ENCODE measurements at places on chromosomes 13 and 19. TPM values are rescaled to one million over a fixed set of nuclear protein-coding genes. Genes with fewer than 3 reads are reported as not detected.

DNA sequence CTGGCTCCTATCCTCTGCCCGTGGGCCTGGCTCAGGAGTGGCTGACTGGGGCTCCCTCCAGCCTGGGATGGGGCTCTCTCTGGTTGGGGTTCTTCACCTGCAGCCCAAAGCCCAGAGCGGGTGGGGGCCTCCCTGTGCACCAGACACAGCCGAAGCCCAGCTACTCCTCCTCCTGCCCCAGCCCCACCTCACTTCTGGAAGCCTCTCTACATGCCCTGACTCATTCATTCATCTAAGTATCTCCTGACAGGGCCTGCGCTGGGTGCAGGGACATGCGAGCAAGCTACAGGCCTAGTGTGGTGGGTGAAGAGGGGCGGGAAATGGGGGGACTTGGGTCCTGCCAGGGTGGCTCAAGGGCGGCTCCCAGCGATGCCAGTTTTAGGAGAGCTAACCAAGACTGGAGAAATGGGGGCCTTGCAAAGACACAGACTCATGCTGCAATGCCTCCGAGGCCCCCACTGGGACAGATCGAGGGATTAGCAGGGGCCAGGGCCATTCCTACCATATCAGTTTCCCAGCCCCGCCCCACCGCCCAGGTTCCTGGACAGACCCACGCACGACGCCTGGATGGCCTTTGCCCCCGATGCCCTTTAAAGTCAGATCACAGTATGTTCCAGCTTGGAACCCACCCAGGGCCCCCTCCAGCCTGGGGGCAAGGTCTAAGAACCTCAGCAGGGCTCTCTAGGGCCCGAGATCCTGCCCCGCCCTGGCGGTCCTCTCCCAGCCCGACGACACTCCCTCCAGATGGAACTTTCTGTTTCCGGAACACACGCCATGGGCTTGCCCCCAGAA lies 12.6 kb downstream of the LSM4 start:
- DNase-seq: no peak

- no peak for DNase-seq
These were observed 23.0 kb upstream of the OLFM4 start for GRCh38 chr13:53005626-53006025.

Gene ERICH6B
- total RNA-seq: not detected

- no peak for DNase-seq
These were observed 153.7 kb downstream of the KLF5 start for GRCh38 chr13:73212482-73212881.

- no peak for DNase-seq
These were observed 41.1 kb upstream of the RGCC start for GRCh38 chr13:41416276-41416675.

DNA sequence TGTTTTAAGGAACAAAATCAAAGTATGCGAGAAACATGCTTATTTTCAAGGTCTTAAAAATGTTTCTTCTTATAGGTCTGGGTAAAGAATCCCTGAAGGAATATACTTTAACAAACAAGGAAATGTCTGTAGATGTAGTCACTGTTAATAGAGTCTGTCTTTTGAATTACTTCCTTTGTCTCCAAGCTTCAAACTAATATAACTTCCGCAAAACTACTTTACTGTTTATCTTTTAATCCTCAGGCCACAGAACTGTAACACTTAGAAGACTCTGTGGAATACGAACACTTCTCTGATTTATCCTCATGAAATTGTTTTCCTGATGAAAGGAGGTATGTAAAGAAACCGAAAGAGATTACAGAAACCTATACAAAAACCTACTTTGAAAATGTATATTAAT lies 316.0 kb downstream of the PCDH9 start:
- no peak for DNase-seq

GRCh38 chr19:1911995-1912394 lies 6.8 kb downstream of the ADAT3 start:
- no peak for DNase-seq

DNA sequence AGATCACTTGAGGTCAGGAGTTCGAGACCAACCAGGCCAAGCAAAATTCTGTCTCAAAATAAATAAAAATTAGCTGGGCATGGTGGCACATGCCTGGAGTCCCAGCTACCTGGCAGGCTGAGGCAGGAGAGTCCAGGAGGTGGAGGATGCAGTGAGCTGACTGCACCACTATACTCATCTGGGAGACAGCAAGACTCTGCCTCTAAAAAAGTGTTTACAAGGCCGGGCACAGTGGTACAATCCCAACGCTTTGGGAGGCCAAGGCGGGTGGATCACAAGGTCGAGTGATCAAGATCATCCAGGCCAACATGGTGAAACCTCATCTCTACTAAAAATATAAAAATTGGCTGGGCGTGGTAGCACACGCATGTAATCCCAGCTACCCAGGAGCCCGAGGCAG lies 4.2 kb upstream of the DAPK3 start:
- DNase-seq: no peak

- DNase-seq: no peak
These were observed 715.7 kb downstream of the DIAPH3 start for GRCh38 chr13:59447846-59448620.

GRCh38 chr13:99178636-99179035 lies 22.0 kb upstream of the UBAC2 start:
- no peak for DNase-seq

DNA sequence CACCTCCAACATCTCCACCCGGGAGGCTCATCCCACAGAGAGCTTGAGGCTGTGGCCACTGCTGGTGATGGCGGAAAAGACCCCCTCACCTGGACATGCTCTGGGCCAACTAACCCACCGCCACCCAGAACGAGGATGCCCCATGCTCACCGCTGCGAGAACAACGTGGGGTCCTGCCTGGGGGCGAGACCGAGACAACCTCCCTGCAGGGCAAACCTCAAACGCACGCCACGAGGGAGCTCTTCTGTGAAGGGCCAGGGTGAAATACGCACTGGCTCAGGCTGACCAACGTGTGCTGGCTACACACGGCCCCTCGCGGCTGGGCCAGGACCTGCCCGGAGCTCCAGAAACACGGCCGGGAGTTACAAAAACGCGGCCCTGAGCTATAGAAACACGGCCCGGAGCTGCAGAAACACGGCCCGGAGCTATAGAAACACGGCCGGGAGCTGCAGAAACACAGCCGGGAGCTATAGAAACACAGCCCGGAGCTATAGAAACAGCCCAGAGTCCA lies 19.0 kb upstream of the PLPP2 start:
- no peak for DNase-seq

- no peak for DNase-seq
These were observed 17.1 kb upstream of the PSMC4 start for GRCh38 chr19:39953915-39954314.

DNA sequence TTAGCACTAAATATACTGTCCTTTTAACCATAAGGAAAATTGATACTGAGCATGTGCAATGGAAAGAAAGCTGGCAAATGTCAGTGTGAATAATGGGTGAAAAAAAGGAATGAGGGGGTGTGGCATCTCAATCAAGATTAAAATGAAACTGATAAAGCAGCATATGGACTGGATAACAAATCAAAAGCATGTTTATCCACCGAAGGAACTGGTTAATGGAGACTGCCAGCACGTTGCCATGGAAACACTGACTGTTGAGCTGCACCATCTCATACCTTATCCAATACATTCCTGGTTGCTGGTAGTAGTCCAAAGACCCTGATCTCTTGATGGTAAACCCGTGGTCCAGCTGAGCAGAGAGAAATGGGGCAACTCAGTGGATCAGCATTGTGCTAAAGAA lies 311.4 kb upstream of the MAB21L1 start:
- no peak for DNase-seq

DNA sequence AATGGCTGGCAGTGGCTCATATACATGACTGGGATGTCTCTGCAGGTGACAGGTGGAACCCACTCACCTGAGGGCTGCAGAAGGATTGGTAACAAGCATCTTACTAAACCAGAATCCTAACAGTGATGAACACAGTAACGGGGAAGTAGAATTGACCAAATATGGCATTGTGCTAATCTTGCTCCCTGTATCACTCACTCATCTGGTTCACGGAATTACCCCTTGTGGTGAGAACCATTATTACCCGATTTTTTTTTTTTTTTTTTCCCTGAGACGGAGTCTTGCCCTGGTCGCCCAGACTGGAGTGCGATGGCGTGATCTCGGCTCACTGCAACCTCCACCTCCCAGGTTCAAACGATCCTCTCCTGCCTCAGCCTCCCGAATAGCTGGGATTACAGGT lies 69.5 kb downstream of the PTPRS start:
- no peak for DNase-seq

DNA sequence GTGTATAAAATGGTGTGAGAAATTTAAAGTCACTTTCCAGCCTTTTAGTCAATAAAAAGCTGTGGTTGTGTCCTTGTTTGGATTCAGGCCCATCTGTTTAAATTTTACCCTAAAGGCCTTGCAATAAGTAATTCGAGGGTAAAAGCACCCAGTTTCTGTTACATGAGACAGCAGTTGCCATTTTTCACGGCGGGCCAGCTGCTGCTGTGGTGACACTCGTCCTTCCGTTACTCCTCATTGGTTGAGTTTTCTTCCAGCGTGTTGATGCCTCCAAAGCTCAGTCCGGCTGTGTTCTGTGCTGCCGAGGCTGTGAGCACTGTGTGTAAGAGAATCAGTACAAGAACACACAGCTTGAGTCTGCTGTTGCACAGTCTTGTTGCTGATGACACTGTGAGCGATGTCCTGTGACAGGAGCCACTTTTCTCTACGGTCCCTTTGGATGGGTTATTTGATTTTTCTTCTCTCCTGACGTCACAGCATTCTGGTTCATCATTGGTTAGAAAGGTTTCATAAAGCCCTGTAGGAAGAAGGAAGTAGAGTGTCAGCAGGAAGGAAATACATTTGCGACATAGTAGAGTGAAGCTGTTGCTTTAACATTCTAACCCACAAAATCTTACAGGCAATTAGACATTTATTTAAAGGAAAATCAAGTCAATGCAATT lies 602.5 kb upstream of the ARGLU1 start:
- no peak for DNase-seq

DNA sequence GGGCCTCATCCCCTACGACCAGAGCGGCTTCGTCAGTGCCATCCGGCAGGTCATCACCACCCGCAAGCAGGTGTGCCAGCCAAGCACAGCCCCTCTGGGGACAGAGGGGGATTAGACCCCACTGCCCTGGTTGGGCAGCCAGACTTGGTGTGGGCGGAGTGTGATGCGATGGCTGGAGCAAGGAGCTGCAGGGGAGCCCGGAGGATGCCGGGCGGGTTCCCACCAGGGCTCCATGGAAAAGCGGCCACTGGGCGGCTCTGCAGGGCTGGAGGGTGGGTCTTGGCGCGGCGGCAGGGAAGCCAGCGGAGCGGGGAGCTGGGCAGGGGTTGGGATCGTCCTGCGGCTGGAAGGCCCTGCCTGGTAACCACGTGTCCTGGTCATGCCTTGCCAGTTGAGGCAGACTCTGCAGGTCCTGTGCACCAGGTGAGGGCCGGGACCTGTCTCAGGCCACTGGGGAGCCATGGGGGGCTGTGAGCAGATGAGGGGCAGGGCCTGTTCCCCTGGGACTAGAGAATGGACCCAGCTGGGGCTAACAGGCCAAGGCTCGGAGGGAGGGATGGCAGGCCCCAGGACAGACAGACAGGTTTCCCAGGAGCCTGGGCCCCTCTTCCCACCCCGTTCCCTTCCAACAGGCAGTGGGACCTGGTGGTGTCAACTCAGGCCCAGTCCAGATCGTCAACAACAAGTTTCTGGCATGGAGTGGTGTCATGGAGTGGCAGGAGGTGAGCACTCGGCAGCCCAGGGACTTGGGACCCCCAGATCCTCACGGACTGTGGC lies 6.3 kb downstream of the PTOV1 start:
- no peak for DNase-seq

DNA sequence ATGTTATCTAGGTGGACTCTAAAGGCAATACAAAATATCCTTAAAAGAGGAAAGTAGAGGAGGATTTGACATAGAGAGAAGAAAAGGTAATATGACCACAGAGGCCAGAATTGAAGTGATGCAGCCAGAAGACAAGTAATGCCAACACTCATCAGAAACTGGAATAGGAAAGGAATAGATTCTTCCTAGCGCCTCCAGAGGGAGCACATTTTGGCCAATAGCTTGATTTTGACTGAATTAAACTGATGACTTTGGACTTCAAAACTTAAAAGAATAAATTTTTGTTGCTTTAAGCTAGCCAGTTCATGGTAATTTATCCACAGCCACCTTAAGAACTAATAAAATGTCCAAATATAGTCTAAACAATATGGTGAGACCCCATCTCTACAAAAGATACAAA lies 1921.9 kb downstream of the OLFM4 start:
- no peak for DNase-seq

DNA sequence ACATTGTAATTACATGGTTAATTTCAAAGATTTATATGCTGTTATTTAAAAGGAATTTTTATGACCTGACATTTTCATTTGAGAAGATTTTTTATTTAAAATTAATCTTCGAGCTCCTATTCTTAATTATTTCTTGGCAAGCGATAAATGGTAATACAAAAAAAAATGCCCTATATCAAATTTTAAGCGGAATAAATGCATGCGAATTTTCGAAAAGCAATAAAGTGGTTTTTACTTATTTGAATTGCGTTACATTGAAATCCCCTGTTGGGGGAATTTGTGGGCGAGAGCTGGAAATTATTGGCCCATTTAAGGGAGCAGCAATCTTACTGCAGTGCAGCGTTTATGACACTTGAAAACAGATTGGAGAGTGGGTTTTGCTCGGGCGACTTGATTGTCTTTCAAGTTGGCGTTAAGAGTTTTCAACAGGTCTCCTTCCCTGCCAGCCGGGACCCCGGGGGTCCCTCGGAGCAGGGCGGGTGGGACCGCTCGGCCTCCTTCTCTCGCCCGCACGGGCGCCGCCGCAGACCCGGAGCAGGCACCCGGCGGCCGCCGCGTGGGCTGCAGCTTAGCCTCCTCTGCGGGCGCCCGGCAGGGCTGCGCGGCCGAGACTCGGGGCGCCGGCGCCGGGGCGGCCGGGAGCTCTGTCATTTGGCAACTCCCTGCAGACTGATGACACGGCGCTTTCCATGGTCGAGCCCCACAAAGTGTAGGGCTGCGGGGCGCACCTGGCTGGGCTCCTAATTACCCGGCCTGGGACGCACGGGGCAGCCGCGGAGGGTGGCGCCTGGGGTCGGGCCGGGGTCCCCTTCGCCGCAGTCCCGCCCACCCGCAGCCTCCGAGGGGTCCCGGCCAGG lies 255.1 kb upstream of the SOX21 start:
- DNase-seq: no peak

DNA sequence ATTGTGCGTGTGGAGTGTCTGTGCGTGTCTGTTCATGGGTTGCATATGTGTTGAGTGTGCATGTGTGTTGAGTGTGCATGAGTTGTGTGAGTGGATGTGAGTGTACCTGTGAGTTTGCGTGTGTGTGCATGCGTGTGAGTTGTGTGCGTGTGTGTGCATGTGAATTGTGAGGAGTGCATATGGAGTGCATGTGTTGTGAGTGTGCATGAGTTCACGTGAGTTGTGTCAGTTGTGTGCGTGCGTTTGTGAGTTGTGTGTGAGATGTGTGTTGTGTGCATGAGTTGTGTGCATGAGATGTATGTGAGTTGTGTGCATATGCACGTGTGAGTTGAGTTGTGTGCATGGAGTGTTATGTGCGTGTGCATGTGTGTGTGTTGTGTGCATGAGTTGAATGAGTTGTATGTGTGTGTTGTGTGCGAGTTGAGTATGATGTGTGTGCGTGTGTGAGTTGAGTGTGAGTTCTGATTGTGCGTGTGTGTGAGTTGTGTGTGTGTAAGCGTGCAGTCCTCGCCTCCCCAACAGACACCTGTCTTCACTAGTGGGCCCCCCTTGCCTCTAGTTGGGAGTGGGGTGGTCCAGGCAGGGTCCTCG lies 29.3 kb downstream of the TFDP1 start:
- DNase-seq: no peak

Gene FBXO27
- 5.6 TPM for total RNA-seq

Measured in occipital lobe (tissue), 3 donors.